ENCODE measurements at places on chromosomes 16 and 17. TPM values are rescaled to one million over a fixed set of nuclear protein-coding genes. Genes with fewer than 3 reads are reported as not detected.
A peak's percentile ranks its signal among the peaks of the same experiment; 100 is the strongest.

Gene ARHGAP27
- total RNA-seq = 27.3 TPM

Gene GNG13
- not detected for total RNA-seq

Gene APOH
- not detected for total RNA-seq

Gene ITGAX
- total RNA-seq = 36.4 TPM

Gene CLN3
- 25.2 TPM for total RNA-seq

Gene SLC6A2
- 0.64 TPM for total RNA-seq

- no peak for DNase-seq
Measured at GRCh38 chr16:57150682-57151330, 35.0 kb downstream of the PSME3IP1 start.

DNA sequence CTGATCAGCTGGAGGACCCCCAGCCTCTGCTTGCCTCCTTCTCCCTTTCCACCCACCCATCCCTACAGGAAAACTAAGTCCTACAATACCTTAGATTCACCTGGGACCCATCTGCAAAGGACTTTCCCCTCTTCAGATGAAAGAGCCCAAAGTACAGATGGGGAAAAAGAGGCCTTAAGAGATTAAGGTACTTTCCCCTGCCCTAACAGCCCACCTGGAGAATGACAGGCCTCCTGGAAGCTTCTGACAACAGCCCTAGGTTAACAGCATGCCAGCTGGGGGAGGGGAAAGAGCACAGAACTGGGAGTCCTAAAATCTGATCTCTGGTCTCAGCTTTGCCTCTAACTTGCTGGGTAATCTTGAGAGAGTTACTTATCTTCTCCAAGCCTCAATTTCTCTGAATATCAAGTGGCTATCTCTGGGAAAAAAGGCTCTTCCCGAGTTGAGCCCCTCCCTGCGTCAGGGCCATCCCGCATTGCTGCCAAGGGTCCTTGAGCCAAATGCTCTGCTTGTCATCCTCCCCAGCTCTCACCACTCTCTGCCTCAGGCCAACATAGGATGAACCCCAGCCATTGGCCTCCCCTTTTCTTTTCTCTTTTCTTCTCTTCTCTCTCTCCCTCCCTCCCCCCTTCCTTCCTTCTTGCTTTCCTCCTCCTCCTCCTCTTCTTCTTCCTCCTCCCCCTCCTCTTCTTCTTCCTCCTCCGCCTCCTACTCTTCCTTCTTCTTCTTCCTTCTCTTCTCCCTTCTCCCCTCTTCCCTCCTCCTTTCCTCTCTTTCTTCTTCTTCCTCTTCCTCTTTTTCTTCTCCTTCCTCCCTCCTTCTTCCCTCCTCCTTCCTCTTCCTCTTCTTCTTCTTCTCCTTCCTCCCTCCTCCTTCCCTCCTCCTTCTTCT, 22.5 kb upstream of the SP6 start:
- no peak for DNase-seq

DNA sequence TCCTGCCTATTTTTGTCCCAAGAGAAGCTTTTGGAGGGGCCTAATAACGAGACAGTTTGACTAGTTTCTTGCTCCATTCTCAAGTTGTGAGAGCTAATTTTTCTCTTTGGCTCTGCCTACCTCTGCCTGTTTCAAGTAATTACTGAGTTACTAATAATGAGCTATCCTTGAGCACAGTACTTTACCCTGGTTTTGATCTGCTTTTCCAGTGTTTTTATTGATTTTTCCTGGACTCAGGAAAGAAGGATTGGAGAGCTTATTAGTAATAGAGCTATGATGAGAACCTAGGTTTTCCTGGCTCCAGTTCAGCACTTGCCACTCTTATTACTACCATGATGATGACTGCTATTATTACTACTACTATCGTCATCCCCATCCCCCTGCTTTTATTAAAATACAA, 106.7 kb downstream of the HS3ST3B1 start:
- DNase-seq = no peak

DNA sequence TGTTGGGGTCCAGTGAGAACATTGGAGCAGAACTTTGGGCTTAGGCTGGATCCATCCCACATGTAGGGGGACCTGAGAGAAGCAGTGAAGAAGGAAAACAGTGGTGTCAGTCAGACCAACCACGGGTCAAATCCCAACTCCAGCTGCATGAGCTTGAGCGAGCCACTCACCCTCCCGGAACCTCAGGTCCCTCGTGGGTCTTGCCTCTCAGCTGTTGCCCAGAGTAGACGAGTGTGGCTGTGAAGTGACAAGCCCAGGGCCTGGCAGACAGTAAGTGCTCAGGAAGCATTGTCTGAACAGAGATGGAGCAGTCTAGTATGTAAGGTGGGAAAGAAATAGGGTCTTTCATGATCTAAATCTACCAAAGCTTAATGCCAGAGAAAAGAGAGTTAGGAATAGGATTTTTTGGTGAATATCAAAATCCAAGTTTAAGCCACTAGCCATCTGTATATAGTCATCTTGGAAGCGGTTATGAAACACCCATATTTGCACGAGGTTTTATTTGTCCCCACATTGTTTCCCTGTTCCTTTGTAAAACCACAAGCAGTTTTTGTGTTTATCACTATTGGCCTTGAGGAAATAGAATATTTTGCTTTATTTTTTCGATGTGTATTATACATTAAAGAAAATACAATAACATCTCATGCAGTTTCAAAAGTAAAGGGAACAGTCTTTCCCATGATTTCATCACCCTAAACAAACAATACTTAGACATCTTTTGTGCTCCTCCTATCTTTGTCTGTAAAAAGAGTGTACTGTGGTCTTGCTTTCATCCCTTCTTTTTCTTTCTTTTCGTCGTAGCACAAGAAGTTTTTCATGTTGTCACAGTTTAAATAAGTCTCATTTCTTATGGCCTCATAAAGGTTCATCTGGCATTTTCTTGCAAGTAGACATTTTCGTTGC, 112.0 kb downstream of the CLEC16A start:
- peak; percentile 55 for DNase-seq

- DNase-seq = no peak
Measured at GRCh38 chr16:1045310-1045992, 27.1 kb upstream of the SSTR5 start.

- DNase-seq = no peak
Measured at GRCh38 chr16:3480901-3481695, 14.2 kb downstream of the C16orf90 start.

DNA sequence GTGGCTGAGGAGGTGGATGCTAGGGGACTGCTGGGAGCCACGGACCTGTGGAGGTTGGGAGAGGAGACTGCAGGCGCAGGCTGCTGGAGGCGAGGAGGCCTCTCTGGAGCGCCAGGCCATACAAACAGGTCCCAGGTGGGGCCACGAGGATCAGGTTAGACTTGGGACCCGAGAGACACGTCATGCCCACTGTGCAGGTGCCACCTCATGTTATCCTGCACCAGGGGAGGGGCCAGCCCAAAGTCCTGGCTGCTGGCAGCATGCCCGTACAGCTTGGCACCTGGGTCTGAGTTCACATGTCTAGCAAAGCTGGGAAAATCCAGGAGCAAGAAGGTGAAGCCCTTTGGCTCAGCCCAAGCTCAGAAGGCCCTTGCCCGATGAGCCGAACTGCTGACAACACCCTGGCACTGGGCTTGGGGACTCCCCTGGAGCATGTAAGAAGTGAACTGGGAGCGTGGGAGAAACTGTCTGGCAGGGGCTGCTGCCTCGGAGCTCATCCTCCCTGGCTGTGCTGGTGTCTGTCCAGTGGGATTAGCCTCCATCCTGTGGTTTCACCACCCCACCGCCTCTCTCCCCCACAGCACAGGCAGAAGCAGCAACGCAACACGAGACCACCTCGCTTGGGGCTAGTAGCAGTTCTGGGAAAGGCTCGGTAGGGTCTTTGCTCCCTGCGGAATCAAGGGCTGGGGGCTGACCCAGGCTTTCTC, 5.3 kb downstream of the ARHGDIA start:
- no peak for DNase-seq

DNA sequence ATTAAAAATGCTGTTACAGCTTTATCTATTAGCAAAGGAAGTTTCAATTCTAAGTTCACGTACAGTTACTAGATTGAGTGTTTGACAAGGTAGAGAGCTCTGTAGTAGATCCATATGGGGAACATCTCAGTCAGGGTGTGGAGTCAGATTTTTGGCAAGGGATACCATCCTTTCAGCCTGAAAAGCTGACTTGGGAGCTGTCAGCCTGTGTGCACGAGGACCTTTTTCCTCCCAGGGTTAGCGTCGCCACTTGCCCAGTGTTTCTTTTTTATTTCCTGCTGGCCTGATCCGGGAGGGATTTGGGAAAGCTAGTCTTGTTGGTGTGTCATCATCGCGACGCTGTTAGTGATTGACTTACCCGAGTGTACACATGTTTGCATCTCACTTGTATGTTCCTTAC, 29.5 kb downstream of the WWOX start:
- no peak for DNase-seq

DNA sequence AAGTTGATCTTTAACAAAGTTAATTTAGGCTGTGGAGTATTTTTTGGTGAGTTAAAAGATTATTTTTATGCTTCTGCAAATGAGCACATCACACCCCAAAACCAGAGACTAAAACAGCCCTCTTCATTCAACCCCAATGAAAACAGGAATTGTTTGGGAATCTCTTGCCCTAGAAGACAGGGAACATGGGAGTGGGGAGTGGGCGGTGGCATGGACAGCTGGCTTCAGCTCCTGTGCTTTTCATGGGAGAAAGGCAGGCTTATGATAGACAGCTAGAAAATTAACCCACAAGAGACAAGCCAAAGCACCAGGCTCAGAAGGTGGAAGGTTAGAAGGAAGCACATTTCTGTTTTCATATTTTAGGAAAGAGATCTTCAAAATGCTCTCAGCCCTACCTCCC, 19.2 kb downstream of the GRIN2A start:
- no peak for DNase-seq

DNA sequence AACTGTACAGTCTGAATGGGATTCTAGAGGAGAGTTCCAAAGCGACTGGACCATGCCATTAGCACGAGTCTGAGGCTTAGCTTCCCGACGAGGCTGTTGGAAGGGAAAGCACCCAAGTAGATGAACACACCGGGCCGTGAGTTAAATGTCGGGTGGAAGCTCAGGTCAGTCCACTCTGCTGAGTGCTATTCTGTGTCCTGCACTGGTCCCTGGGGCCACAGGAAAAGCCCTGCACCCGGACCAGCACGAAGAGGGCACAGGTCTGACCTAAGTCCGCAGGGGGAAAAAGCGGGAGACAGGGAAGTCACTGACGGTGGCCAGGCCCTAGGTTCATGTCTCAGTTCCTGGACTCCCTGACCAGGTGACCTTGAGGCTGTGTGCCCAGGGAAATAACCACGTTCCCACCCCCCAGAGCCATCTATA, 44.1 kb upstream of the RBFOX3 start:
- peak; percentile 69 for DNase-seq

DNA sequence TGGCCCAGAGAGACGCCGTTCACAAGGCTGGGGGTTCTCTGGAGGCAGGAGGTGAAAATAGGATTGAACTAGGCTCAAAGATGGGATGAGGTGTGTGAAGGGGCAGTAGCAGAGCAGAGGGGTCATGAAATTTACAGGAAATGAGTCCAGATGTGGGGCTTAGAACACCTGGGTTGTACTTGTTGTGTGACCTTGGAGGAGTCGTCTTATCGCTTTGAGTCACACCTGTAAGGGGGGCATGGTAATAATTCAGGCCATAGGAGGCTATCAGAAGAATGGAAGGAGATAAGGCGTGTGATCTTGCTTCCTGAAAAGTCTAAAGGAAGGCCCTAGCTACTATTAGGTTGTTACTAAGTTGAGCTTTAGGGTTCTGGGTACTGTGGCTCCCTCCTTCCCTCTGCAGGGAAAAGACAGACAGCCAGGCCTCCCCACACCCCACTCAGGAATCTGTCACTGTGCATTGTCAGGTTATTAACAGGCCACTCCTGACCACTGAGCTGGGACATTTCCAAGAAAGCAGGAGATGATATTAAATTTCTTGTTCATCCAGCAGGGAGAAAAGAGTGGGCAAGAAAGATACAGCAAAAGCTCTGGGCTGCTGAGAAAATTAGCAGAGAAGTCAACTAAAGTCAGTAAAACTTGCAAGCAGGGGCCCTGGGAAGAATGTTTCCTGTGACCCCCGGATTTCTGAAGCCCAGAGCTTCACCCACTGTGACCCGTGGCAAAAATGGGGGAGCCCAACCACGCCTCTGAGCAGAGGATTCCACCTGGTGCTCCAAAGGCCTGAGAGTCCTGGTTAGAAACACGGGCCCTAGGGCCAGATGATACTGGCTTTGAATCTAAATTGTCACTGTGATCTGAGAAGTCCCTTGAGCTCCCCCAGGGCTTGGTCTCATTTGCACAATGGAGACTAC, 6.0 kb upstream of the CDC42EP4 start:
- no peak for DNase-seq

DNA sequence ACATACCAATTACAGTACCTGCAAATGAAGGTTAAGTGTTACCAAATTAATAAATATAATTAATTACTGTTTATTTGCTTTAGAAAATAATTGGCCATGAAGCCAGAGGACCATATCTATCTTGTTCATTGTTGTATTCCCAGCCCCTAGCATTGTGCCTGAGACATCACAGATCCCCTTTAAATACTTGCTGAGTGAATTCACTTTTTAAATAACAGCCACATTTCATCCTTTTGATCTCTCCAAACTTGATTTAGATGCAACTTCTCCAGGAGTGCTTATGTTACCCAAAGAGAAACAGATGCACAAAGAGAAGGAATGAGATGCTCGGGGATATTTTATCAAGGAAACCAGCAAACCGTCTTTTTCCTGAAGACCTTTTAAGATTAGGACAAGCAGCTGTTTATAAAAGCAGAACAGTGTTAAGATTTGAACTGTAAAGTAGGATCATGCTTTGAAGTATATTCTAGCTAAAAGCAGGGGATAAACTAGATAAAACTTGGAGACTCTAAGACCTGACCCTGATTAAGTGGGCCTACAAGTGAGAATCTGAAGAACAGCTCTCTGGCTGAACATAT, 66.3 kb downstream of the CHD9 start:
- no peak for DNase-seq

- DNase-seq = no peak
Measured at GRCh38 chr16:11877374-11877773, 26.0 kb upstream of the RSL1D1 start.

DNA sequence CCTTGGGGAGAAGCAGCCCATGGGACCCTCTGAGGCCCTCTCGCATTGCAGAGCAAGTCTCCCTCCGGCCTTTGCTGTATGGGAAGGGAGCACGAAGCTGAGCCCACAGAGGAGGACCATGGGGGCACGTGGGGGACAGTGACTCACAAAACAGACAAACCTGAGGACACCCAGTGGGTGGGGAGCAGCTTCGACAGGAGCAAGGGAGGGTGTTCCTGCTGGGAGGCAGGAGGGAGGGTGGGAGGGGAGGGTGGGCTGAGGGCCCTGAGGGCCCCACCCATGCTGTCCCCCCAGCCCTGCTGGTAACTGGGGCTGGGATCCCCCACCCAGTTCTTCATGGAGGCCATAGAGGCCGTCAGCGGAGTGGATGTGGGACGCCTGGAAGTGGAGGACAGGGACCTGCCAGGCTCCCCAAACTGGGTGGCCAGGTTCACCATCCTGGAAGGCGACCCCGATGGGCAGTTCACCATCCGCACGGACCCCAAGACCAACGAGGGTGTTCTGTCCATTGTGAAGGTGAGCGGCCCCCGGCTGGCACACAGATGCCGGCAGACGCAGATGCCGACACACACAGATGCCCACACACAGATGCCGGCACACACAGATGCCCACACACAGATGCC, 12.5 kb downstream of the SLC22A31 start:
- no peak for DNase-seq

All from mesenteric fat pad (tissue), 1 donor.